Inflammatory macrophage (primary cell): ENCODE measurements at places on chromosomes 12 and 14.

GRCh38 chr14:89205137-89205740 is 211.8 kb downstream of the FOXN3 start:
- DNase-seq = peak; percentile 10

DNA sequence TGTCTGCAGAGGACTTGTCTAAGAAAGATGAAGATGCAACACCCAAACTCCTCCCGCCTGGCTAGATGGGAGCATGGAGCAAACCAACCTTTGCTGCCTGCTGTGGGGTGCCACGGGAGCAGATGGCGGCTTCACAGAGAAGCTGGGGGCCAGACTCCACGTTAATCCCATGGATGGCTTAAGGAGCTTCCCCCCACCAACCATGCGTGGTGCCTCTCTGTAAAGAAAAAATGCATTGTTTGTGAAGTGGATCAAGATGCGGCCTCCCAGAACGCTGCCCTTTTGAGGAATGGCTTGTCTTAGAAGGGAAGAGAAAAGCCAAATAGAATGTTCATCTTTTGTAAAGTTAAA is 15.6 kb downstream of the MVK start:
- no peak for DNase-seq

- DNase-seq = no peak
Measured at GRCh38 chr14:64612971-64613666, 63.4 kb downstream of the PPP1R36 start.

DNA sequence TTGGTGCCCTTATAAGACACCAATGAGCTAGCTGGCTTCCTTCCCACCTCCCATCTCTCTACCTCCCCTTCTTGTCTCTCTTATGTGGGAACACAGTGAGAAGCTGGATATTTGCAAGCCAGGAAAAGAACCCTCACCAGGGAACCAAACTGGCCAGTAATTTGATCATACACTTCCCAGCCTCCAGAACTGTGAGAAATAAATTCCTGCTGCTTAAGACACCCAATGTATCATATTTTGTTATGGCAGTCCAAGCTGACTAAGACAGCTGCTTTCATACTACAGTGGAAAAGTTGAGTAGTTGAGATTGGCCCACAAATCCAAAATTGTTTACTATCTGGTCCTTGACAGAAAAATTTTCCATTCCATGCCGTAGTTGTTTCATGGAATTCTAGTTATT is 269.0 kb downstream of the KCNH5 start:
- no peak for DNase-seq

- no peak for DNase-seq
Measured at GRCh38 chr12:64491718-64492117, 39.8 kb downstream of the TBK1 start.

DNA sequence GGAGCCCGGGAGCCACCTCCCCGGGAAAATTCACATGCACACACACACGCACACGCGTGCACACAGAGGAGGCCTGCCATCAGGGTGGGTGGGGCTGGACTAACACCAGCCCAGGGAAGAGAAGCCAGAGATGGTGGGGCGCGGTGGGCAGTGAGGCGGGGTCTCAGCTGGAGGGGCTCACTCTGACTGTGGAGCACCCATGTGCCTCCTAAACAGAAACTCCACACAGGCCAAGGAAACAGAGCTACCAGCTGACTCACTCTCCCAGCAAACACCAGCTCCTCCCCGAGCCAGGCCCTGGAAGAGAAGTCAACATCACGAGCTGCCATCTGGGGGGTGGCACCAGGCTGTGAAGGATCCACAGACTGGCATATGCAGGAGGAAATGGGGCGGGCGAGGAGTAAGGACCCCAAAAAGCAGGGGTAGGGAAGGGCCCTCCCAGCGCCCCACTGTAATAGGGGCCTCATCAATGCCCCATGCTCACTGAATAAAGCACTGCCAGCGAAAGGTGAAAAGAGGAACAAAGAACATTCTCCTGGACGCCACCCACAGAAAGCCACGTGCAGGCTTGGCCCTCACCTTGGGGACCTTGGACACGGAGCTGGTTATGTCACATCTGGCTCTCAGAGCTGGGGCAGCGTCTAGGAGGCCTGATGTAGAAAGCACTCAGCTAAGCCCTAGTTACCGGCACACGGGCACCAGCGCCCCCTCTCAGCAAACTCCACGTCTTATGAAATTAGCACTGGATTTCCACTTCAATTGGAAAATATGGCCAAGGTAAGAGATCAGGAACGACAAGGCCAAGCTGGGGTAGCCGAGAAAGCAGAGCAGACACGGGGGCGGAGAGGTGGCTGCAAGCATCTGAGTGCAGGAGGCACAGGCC is 8.4 kb upstream of the INF2 start:
- peak; percentile 85 for DNase-seq

DNA sequence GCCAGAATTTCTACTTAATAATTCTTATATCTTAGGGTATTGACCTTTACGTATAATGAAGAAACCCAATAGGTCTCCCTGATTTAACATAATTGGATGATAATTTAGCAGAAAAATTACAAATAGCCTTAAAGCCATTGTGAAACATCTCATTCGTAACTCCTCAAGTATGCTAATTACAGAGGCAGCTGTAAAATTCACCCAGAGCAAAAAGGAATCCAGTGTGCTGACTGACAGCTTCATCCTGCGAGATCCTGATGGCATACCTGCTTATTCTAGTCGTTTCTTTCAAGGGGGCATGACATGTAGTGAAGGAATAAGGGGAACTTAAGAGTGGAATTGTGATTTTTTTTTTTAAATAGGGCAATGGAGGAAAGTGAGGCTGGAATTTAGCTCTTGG is 291.5 kb downstream of the FUT8 start:
- no peak for DNase-seq

GRCh38 chr14:102264775-102265174 is 40.2 kb downstream of the MOK start:
- DNase-seq = no peak

GRCh38 chr14:65604936-65605335 is 192.4 kb downstream of the FUT8 start:
- no peak for DNase-seq

GRCh38 chr14:105063056-105063455 is 2.2 kb downstream of the GPR132 start:
- peak; percentile 33 for DNase-seq

DNA sequence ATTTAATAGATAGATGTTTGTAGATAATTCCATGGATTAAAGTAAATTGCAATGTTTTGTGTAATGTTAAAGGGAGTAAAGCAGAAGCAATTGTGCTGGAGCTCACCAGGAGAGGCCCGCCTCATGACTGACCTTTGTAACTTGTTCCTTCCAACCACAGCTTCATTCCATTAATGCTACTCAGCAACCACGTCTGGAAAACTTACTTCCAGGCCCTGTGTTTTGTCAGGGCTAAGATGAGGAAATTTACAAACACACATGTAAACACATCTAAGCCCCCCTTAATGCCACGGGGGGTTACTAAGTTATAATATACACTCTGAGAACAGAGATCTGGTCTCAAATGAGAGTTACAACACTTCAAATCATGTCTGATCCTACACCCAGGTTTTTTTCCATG is 12.4 kb downstream of the LUM start:
- DNase-seq = peak; percentile 2

- DNase-seq = no peak
Measured at GRCh38 chr14:69464829-69465228, 19.7 kb upstream of the PLEKHD1 start.

DNA sequence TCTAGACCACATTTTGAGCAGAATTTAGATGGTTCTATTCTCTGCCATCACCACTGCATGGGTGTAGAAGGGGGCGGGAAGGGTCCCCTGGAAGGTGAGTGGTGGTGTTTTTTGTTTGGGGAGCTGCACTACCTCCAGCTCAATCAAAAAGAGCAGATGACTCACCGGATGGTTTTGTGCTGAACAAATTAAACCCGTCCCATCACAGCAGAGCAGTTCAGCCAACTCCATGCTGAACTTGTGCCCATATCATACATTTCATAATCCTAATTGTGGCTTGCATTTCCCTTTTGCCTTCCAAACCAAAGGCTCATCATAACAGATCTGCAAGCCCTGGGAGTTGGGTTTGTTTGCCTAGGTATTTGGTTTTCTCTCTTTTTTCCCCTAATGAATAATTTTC is 53.0 kb upstream of the RPH3A start:
- DNase-seq = no peak

DNA sequence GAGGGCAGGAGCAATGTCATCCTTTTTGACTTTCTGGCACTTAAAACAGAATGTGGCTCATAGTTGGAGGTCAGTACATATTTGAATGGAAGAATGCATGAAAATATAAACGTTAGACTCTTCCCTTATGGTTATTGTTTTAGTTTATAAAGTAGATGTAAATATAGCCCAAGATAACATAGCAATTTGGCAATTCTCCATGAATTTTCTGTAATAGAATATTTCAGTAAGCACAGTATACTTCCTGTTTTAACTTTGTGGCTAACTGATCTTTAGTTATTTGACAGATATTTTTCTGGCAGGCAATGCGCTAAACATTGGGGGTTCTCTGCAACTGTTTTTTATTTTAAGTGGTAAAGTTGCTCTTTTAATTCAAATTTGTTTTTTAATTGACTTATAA is 763.0 kb downstream of the NRXN3 start:
- no peak for DNase-seq

GRCh38 chr12:16602412-16602811 is 3.5 kb downstream of the LMO3 start:
- no peak for DNase-seq

DNA sequence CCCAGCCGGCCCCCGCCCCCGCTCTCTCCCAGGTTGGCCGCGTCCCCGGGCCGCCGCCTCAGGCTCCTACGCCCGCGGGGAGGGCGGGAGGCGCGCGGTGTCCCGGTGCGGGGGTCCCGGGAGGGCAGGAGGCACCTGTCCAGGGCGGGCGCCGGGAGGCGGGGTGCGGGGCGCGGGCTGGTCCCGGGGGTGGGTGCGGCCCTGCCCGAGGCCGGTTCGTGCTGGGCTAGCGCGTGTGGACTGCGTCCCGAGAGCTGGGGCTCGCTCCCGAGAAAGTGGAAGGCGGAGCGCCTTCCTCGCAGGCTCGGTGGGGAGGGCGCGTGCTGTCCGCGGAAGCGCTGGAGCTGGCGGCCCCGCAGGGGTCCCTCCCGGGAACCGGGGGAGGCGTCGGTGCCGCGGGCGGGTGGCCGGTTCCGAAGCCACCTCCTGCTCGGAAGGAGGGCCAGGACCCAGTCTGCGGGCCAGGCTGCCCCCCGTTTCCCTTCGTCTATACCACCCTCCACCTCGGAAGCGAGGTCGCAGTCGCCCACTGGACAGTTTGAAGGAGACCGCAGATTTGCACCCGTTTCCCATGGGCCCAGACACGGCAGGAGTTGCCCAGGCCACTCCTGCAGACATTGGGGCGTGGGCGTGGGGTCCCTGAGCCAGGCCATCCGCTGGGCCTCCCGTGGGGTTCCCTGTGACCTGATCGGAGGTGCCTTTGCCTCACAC is 636 bp downstream of the ZFYVE21 start:
- peak; percentile 7 for DNase-seq

DNA sequence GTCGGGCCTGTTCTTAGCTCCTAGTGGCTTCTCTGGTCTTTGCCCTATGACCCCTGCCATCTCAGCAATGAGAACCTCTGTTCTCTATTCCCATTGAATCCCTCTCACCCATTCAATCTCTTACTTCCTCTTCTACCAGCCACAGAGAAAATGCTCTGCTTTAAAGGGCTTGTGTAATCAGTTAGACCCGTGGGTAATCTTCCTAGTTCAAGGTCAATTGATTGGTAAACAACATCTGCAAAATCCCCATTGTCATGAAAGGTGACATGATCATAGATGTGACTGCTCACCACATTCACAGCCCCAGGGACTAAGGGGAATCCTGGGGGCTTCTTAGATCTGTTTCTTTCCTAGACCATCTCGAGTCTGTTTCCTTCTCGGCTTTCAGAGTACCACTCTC is 7.2 kb upstream of the CCDC197 start:
- peak; percentile 76 for DNase-seq

DNA sequence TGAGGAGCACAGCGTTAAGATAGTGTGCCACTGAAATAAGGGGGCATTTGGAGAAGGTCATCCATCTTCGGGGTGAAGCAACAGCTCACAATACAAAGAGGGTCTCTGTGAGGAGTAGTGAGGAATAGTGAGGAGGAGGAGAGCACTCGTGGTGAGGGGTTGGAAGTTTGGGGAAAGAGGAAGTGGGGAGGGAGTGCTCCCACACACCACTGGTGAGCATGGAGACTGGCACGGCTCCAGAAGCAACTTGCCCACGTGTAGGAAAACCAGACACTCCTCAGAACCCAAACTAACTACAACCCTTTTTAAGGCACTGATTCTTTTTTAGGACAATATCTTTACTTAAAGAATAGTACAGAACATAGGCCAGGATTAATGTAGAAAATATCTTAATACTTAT is 48.9 kb downstream of the GALNT8 start:
- DNase-seq = peak; percentile 22

DNA sequence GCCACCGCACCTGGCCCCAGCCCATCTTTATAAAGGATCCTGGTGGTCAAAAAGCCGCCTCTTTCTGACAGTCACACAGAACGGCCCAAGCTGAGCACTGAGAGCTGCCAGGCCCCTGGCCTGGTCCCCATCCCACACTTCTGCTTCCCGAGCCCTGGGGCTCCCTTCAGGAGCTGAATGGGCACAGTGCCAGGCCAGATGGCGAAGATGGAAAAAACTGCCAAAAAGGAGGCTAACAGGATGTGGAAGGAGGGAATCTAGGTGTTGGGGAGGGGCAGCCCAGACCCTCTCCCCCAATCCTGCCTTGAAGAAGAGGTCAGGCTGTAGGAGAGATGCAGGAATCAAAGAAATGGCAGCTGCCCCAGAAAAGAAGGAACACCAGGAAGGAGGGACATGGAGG is 5.0 kb downstream of the LPAR5 start:
- DNase-seq = no peak

- DNase-seq = peak; percentile 65
Measured at GRCh38 chr12:638953-639557, 24.2 kb downstream of the NINJ2 start.

GRCh38 chr12:47990351-47991105 is 13.7 kb downstream of the COL2A1 start:
- no peak for DNase-seq

GRCh38 chr14:85054178-85054577 is 475.8 kb upstream of the FLRT2 start:
- no peak for DNase-seq

- DNase-seq = no peak
Measured at GRCh38 chr12:69988481-69989321, 163.7 kb downstream of the MYRFL start.

DNA sequence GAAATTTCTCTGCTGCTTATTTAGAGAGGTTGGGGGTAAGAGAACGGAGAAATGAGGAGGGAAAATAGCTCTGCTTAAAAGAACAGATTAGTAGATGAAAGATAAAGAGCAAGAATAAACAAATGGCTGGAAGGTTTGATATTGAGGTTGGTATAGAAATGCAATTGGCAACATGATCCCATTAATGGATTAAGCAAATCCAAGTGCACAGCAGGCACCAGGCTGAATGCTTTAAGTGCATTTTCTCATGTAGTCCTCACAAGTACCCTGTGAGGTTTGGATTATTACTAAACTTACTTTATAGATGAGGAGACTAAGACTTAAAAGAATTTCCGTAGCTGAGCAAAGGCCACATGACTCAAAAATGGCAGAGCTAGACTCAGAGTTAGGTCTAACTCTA is 76.9 kb upstream of the ATF1 start:
- no peak for DNase-seq

DNA sequence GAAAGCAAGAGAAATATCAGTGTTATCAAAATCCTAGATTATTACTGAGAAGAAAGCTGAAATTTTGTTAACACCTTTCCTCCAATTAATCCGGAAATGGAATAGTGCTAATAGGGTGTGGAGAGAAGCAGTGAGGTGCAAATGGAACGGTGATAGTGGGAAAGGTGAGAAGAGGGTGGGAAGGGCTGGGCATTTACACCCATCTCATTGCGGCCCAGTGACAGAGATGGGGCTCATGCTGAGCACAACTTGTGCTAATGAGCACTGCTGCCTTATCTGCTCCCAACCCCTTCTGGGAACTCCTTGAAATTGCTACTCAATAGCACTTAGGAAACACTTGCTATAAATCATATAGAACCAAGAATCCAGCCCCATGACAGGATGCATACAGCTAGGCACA is 94.4 kb downstream of the PTPRR start:
- DNase-seq = no peak
